IMR-90 (cell line): ENCODE measurements at places on chromosomes 2 and 18. TPM values are rescaled to one million over a fixed set of nuclear protein-coding genes. Genes with fewer than 3 reads are reported as not detected.
A peak's percentile ranks its signal among the peaks of the same experiment; 100 is the strongest.

The PLCL1 gene
- 0.13 and 0.14 TPM in 2 replicates for polyA plus RNA-seq

DNA sequence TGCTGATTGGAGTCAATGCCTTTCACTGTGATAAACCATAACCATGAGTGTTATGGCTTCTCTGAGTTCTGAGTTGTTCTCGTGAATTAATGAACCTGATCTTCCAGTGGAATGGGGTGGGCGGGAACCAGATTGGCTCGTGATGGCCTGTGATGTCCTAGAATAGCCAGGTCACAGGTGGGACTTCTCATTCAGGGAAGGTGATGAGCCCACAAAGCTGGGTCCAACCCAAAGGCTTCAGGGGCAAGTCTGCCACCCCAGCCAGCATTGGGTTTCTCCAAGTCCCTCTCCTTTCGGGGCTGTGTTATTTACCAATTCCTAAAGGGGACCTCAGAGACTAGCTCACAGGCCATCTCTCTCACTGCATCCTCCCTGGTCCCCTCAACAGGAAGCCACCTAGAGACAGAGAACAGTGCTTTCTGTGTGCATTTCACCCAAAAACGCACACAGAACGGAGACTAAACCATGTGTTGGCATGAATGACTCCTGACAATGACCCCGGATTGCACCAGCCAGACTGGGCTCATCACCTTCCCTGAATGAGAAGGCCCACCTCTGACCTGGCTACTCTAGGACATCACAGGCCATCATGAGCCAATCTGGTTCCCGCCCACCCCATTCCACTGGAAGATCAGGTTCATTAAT is 85.5 kb downstream of the MALT1 start:
- DNase-seq, result no peak

- DNase-seq, result no peak
These were observed 241.8 kb upstream of the RAB12 start for GRCh38 chr18:8367217-8367988.

DNA sequence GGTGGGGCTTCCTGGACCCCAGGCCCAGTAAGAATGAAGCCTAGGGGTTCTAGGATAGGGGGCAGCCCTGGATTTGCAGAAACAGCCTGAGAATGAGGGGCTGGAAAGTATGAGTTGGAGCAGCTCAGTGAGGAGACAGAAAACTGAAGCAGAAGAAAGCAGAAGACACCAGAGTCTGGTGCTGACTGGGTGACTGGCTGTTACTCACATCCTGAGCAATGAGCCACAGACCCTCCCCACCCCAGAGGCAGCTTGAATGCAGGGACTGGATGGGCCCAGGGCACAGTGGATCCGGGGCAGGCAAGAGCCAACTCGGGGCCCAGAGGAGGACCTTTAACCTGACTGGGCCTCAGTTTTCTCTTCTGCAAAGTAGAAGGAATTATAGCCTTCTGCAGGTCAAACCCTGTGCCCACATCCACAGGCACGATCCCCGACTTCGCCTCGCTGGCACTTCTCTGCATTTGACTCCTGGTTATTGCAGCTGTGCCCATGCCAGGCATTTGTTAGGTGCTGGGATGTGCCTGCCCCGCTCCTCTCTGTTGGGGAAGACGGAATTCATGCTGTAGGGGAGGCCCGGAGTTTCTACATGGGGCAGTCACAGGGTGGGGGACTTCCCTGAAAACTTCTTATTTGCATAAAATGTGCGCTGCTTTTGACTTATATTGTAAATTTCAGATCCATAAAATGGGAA is 8.5 kb downstream of the STEAP3 start:
- DNase-seq, result peak; percentile 74

DNA sequence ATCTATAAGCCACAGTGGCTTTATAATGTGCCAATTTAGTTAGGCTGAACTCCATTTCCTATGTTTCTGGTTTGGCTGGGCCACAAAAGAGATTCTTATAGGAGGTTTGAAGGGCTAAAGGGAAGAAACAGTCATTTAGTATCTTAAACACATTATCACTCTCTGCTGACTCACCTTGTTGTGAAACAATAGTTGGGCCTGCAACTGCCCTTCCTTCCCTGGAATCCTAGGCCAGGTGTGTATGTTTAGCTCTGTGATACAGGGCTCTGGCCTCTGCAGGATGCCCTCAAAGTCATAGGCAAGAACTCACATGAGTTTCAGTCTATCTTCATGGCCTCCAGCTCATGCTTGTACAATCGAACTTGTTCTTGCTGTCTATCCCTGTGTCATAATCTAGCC is 400.0 kb upstream of the CELF4 start:
- no peak for DNase-seq

GRCh38 chr2:190405070-190405469 is 3.1 kb upstream of the MFSD6 start:
- no peak for DNase-seq
